Neural crest cell (in vitro differentiated cells): ENCODE measurements at places on chromosomes 1 and 21.

GRCh38 chr1:32128479-32128878, 20.6 kb downstream of the KPNA6 start:
- no peak for DNase-seq
- H3K27me3 ChIP-seq, result no peaks in the 10 kb centered on the region
- no peak overlapping the region for H3K27ac ChIP-seq
- no peak overlapping the region for H3K4me3 ChIP-seq
- peaks cover 26% of the 10 kb centered on the region for H3K4me1 ChIP-seq

DNA sequence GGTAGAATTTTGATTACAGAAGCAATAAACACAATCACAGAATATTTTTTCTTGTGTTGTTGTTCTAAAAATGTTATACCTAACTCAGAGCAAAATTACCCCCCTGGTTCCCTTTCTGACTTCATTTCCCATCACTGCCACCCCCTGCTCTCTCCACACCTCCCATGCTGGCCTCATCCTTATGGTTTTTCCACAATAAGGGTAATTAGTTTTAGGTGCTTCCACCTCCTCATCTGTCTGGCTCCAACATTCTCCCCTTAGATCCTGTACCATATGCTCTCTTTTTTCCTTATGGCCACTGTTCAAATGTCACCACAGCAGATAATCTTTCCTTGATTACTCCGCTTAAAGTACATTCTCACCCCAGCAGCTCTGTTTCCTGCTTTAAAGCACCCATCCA, 2208.6 kb downstream of the MRPL39 start:
- H3K36me3 ChIP-seq, result no peaks in the 10 kb centered on the region
- H3K4me3 ChIP-seq, result no peak overlapping the region
- H3K27me3 ChIP-seq, result no peaks in the 10 kb centered on the region
- no peak for DNase-seq
- peaks cover 4% of the 10 kb centered on the region for H3K4me1 ChIP-seq
- H3K27ac ChIP-seq, result no peak overlapping the region

DNA sequence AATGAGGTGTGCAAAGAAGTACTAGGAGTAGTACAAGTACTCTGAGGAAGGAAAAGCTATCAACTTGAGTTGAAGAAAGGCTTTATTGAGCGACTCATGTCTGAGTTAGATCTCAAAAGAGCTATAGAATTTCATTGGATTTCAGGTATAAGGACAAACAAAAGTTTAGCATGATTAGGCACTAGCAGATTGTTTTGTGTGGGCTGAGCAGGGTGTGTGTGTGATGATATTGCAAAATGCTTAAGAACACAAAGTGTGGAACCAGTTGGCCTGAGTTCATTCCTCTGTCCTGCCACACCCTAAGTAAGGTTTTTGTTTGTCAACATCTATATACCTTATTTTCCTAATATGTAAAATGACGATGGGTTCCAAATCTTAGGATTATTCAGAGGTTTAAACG, 158.9 kb downstream of the KCNK2 start:
- no peak overlapping the region for H3K4me3 ChIP-seq
- no peak overlapping the region for H3K27ac ChIP-seq
- H3K36me3 ChIP-seq, result no peaks in the 10 kb centered on the region
- H3K4me1 ChIP-seq, result no peaks in the 10 kb centered on the region
- DNase-seq, result no peak

GRCh38 chr1:224594851-224595250, 21.3 kb upstream of the CNIH3 start:
- no peak overlapping the region for H3K4me3 ChIP-seq
- no peaks in the 10 kb centered on the region for H3K36me3 ChIP-seq
- H3K27ac ChIP-seq, result no peak overlapping the region
- H3K4me1 ChIP-seq, result peaks cover 14% of the 10 kb centered on the region
- no peak for DNase-seq
- H3K27me3 ChIP-seq, result no peaks in the 10 kb centered on the region

- no peaks in the 10 kb centered on the region for H3K27me3 ChIP-seq
- peaks cover 23% of the 10 kb centered on the region for H3K4me1 ChIP-seq
- no peak overlapping the region for H3K4me3 ChIP-seq
- H3K27ac ChIP-seq, result no peak overlapping the region
- no peak for DNase-seq
- H3K36me3 ChIP-seq, result no peaks in the 10 kb centered on the region
Measured at GRCh38 chr1:167301355-167301754, 80.7 kb downstream of the POU2F1 start.

DNA sequence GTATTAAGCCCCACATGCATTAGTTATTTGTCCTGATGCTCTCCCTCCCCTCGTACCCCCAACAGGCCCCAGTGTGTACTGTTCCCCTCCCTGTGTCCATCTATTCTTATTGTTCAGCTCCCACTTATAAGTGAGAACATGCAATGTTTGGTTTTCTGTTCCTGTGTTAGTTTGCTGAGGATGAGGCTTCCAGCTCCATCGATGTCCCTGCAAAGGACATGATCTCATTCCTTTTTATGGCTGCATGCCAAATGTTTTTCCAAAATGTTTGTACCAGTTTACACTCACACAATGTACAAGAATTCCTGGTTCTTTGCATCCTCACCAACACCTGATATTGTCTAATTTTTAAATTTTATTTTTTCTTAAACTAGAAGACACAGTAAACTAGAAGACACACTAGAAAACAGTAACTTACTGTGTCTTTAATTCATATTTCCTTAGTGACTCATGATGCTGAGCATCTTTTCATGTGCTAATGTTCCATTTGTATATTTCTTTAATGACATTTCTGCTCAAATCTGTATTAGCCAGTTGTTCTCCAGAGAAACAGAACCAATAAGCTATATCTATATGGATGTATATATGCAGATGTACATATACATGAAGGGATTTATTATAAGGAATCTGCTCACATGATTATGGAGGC, 19.4 kb upstream of the USP1 start:
- DNase-seq, result no peak
- H3K27ac ChIP-seq, result no peak overlapping the region
- H3K36me3 ChIP-seq, result no peaks in the 10 kb centered on the region
- no peaks in the 10 kb centered on the region for H3K27me3 ChIP-seq

DNA sequence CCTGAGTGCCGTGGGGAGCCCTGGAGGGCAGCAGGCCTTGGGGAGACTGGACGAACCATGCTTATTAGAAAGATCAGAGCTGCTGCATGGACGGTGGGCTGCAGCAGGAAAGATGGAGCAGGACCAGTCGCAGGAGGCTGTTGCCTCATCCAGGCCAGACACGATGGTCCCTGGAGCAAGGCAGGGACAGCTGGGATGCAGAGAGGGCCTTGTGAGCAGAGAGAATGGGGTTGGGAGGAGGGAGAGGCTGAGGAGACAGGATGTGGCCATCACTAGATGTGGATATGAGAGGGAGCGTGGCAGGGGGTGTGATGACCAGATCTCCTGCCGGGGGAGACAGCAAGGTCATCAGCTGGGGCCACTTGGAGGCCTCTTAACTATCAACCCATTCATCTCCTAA, 727.6 kb downstream of the PTPRU start:
- H3K4me1 ChIP-seq, result peaks cover 26% of the 10 kb centered on the region
- no peaks in the 10 kb centered on the region for H3K36me3 ChIP-seq
- H3K27ac ChIP-seq, result peak overlapping the region; percentile 84

- DNase-seq, result no peak
- no peaks in the 10 kb centered on the region for H3K4me1 ChIP-seq
- no peak overlapping the region for H3K27ac ChIP-seq
- no peaks in the 10 kb centered on the region for H3K36me3 ChIP-seq
- H3K27me3 ChIP-seq, result no peaks in the 10 kb centered on the region
Measured at GRCh38 chr1:115694805-115695204, 53.0 kb downstream of the VANGL1 start.

GRCh38 chr1:202207292-202207691, 13.7 kb downstream of the LGR6 start:
- peaks cover 7% of the 10 kb centered on the region for H3K27me3 ChIP-seq
- H3K27ac ChIP-seq, result no peak overlapping the region
- H3K4me1 ChIP-seq, result peaks cover 12% of the 10 kb centered on the region
- no peaks in the 10 kb centered on the region for H3K36me3 ChIP-seq
- DNase-seq, result no peak

- H3K27ac ChIP-seq, result peak overlapping the region; percentile 44
- peaks cover 2% of the 10 kb centered on the region for H3K27me3 ChIP-seq
- H3K4me3 ChIP-seq, result peak overlapping the region; percentile 90
- peaks cover 59% of the 10 kb centered on the region for H3K4me1 ChIP-seq
- DNase-seq, result no peak
- H3K36me3 ChIP-seq, result no peaks in the 10 kb centered on the region
Measured at GRCh38 chr1:117368116-117369108, 1.2 kb downstream of the MAN1A2 start.

DNA sequence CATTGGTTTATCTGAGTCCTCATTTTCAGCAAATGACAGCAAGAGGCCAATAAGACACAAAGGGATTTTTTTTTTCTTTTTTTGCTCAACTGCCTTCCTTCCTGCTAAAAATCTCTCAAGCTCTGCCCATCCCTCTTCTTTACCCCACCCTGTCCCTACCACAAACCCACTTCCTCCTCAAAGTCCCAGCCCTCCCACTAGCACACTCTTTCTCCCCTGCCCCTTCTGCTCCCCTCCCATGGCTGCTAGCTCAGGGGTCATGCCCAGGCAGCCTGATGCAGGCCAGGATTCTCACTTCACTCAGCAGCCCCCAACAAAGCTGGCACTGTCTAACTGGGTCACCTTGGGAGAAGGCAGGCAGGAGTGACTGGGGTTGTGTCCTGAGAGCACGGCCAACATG, 28.8 kb upstream of the PPP2R5A start:
- no peaks in the 10 kb centered on the region for H3K36me3 ChIP-seq
- H3K27me3 ChIP-seq, result no peaks in the 10 kb centered on the region
- no peak overlapping the region for H3K27ac ChIP-seq
- H3K4me3 ChIP-seq, result no peak overlapping the region
- H3K4me1 ChIP-seq, result peaks cover 9% of the 10 kb centered on the region

GRCh38 chr1:9305216-9305615, 12.5 kb downstream of the SPSB1 start:
- H3K27ac ChIP-seq, result peak overlapping the region; percentile 68
- no peaks in the 10 kb centered on the region for H3K27me3 ChIP-seq
- no peak overlapping the region for H3K4me3 ChIP-seq

DNA sequence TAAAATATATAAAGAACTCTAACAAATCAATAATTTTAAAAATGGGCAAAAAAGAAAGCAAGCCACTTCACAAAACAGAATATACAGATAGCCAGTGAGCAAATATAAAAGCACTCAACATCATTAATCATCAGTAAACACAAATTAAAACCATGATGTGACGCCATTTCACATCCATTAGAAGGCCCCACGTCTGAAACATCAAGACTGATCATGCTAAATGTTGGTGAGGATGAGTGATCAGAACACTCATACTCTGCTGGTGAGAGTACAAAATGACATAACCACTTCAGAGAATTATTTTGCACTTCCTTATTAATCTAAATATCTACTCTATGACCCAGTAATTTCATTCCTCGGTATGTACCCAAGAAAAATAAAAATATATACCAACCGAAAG, 512.2 kb upstream of the NR5A2 start:
- H3K27me3 ChIP-seq, result no peaks in the 10 kb centered on the region
- no peak overlapping the region for H3K27ac ChIP-seq
- DNase-seq, result no peak
- H3K36me3 ChIP-seq, result no peaks in the 10 kb centered on the region

- peaks cover 4% of the 10 kb centered on the region for H3K4me1 ChIP-seq
- DNase-seq, result no peak
- H3K27me3 ChIP-seq, result peaks cover 2% of the 10 kb centered on the region
- peak overlapping the region; percentile 76 for H3K27ac ChIP-seq
- H3K4me3 ChIP-seq, result no peak overlapping the region
Measured at GRCh38 chr1:33844166-33844565, 19.7 kb upstream of the HMGB4 start.

DNA sequence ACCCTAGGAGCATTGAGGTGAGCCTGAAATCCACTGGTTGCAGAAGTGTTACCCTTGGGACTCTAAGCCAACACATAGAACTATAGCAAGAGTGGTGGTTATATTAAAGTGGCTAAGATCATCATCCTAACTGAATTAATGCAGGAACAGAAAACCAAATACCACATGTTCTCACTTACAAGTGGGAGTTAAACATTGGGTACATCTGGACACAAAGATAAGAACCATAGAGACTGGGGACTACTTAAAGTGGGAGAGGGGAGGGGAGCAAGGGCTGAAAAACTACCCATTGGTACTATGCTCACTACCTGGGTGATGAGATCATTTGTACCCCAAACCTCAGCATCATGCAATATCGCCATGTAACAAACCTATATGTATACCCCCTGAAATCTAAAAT, 100.0 kb downstream of the SLC25A24 start:
- no peak overlapping the region for H3K27ac ChIP-seq
- H3K36me3 ChIP-seq, result no peaks in the 10 kb centered on the region
- no peak for DNase-seq

GRCh38 chr1:40817791-40818263, 34.2 kb downstream of the KCNQ4 start:
- H3K27me3 ChIP-seq, result peaks cover 16% of the 10 kb centered on the region
- DNase-seq, result no peak
- no peak overlapping the region for H3K27ac ChIP-seq
- peaks cover 21% of the 10 kb centered on the region for H3K4me1 ChIP-seq
- H3K4me3 ChIP-seq, result peak overlapping the region; percentile 73
- H3K36me3 ChIP-seq, result no peaks in the 10 kb centered on the region

DNA sequence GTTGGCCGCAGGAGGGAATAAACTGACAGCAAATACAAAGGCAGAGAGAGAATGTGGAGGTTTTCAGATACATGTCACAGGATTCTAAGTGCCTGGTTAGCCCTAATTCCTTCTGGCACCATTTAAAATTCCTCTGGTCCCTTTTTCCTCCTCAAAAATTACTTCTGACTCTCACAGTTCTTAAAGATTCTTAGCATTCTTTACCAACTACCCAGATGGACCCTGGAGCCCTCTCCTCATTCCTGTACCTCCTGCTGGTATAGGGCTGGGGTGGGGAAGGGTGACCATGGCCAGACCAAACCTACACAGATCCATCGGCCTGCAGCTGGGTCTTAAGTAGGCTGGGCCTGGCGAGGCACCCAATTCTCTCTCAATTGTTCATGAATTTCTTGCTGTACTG, 7.2 kb downstream of the MKNK1 start:
- H3K27ac ChIP-seq, result no peak overlapping the region
- no peaks in the 10 kb centered on the region for H3K27me3 ChIP-seq
- no peak overlapping the region for H3K4me3 ChIP-seq

GRCh38 chr1:180213401-180214170, 16.5 kb upstream of the LHX4 start:
- peaks cover 12% of the 10 kb centered on the region for H3K4me1 ChIP-seq
- no peak overlapping the region for H3K27ac ChIP-seq
- H3K27me3 ChIP-seq, result peaks cover 78% of the 10 kb centered on the region
- H3K4me3 ChIP-seq, result peak overlapping the region; percentile 35
- DNase-seq, result no peak

- DNase-seq, result peak; percentile 59
- peaks cover 55% of the 10 kb centered on the region for H3K4me1 ChIP-seq
- no peaks in the 10 kb centered on the region for H3K36me3 ChIP-seq
- H3K27ac ChIP-seq, result no peak within 1 kb of the TSS
Measured at GRCh38 chr1:112706505-112707220, at the start of gene RHOC. TSS of gene RHOC (minus strand) at chr1:112707127. CDS start at chr1:112703799, 3,328 bp downstream.

DNA sequence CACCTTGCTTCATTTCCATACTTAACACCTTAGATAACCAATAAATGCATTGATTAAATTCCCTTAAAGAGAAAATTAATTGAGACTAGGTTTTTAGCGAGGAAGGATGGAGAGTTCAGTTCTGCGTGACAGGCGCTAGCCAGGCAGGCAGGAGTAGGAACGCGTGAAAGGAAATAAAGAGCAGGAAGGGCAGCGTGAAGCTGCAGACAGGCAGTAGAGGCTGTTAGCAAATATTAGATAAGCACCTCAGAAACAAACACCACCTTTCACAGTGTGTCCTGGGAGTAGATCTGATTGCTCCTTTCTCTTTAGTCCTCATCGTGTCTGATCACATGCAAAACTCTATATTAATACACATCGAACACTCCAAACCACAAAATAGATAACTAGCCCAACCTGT, 282.7 kb upstream of the ADGRL2 start:
- no peak for DNase-seq
- peaks cover 20% of the 10 kb centered on the region for H3K4me1 ChIP-seq
- H3K4me3 ChIP-seq, result no peak overlapping the region
- H3K36me3 ChIP-seq, result no peaks in the 10 kb centered on the region
- no peaks in the 10 kb centered on the region for H3K27me3 ChIP-seq
